H9 (cell line): ENCODE measurements at places on chromosomes 5 and 9. TPM values are rescaled to one million over a fixed set of nuclear protein-coding genes. Genes with fewer than 3 reads are reported as not detected.

DNA sequence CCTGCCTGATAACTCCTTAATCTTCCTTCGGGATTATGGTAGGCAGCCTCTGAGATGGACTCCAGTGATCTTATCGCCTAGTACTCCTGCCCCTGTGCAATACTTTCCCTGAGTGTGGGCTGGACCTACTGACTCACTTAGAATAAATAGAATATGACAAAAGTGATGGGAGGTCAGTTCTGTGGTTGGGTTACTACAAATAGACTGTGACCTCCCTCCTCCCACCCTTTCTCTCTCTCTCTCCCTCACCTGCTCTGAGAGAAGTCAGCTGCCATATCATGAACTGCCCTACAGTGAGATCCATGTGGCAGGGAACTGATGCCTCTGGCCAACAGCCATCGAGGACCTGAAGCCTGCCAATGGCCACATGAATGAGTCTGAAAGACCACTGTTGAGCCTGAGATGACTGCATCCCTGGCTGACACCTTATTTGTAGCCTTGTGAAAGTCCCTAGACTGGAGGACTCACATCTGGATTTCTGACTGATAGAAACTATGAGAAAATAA is 31.7 kb downstream of the NRG2 start:
- H3K36me3 ChIP-seq: no peaks in the 10 kb centered on the region
- H3K27me3 ChIP-seq: no peaks in the 10 kb centered on the region
- no peak overlapping the region for H3K4me3 ChIP-seq
- no peak overlapping the region for H3K27ac ChIP-seq
- no peak for DNase-seq

Gene C1QTNF3
- total RNA-seq: 1.1 TPM in 2 replicates

DNA sequence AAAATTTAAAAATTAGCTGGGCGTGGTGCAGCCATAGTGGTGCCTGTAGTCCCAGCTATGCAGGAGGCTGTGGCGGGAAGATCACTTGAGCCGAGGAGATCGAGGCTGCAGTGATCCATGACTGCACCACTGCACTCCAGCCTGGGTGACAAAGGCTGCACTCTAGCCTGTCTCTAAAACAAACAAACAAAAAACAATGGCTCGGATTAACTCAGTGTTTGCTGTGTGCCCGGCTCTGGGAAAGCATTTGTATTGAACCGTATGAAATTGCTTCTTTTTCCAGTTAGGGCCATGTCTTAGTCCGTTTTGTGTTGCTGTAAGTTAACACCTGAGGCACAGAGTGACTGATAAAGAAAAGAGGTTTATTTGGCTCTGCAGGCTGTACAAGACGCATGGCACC is 62.6 kb downstream of the CFAP77 start:
- H3K4me1 ChIP-seq: no peaks in the 10 kb centered on the region
- no peak overlapping the region for H3K27ac ChIP-seq
- no peaks in the 10 kb centered on the region for H3K36me3 ChIP-seq
- no peak for DNase-seq

Gene HMCN2
- 6.7 and 8.6 TPM in 2 replicates for total RNA-seq

DNA sequence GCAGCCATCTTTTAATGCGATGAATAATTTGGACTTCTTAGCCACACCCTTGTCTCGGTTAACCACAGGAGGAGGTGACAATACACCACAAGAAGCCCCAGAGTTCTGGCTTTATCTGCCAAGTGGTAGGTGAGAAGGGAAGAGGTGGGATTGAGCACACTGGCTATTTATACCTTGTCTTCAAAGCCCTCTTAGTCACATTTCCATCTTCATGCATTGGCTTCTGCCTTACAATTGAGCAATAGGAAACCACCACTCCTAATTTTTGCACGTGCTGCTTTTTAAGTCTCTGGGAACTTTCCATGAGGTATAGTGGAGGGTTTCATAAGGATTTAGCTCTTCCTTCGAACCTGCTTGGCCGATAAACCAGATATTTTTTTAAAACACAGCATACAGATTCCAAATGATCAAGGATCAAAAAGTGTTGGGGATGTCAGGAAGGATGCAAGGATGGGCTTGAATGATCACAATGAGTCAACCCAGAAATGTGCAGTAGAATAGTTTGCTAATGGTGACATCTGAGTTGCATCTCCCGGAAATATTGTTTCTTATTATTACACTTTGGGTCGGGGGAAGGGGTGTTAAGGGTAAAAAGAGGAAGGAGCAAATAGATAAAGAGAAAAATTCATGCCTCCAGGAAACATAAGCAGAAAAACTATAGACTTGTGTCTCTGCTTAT is 25.5 kb downstream of the PLAC8L1 start:
- H3K4me1 ChIP-seq: peaks cover 9% of the 10 kb centered on the region; the same call in 1 of the 2 replicates
- no peaks in the 10 kb centered on the region for H3K36me3 ChIP-seq
- H3K4me3 ChIP-seq: no peak overlapping the region
- no peak overlapping the region for H3K27ac ChIP-seq

DNA sequence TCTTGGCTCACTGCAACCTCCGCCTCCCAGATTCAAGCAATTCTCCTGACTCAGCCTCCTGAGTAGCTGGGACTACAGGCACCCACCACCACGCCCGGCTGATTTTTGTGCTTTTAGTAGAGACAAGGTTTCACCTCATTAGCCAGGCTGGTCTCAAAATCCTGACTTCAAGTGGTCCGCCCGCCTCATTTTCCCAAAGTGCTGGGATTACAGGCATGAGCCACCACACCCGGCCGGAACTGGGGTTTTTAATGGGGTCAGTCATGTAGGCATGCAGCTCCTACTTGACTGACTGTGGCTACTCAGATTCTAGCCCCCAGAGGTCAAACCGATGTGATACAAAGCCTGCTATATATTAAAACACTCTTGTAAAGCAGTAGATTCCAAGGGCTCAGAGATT is 631.7 kb downstream of the MAT2B start:
- no peak overlapping the region for H3K4me3 ChIP-seq
- no peaks in the 10 kb centered on the region for H3K4me1 ChIP-seq
- H3K27ac ChIP-seq: no peak overlapping the region
- H3K36me3 ChIP-seq: peaks cover 10% of the 10 kb centered on the region

DNA sequence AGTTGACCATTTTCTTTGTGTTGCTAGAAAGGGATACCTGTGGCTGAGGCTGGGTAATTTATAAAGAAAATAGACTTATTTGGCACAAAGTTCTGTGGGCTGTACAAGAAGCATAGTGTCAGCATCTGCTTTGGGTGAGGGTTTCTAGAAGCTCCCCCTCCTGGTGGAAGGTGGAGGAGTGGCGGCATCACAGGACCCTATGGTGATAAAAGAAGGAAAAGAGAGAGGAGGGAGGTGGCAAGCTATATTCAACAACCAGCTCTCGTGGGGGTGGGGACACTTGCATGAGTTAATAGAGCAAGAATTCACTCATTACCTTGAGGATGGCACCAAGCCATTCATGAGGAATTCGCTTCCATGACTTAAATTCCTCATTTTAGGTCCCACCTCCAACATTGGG is 2041.4 kb upstream of the CDH9 start:
- DNase-seq: peak; percentile 63
- no peak overlapping the region for H3K27ac ChIP-seq
- H3K4me1 ChIP-seq: no peaks in the 10 kb centered on the region
- H3K4me3 ChIP-seq: no peak overlapping the region
- no peaks in the 10 kb centered on the region for H3K36me3 ChIP-seq

DNA sequence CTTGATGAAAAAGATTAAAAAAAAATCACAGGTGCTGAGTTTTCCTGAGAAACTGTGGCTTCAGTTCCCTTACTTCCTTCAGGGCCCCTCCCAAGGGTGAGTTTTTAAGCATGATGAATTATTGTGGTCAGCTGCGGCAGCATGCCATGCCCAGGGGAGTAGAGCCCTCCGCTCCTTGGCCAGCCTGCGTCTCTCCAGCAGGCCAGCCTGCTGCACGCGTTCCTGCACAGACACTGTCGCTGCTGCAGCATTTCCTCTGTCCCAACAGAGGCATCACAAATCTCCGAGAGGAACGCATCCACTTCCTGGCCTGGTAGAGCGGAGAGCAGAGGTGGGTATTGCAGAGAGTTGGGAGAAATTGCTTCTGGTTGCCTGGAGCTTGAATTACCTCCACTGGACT is 26.1 kb upstream of the GLRA1 start:
- no peak overlapping the region for H3K4me3 ChIP-seq
- no peaks in the 10 kb centered on the region for H3K27me3 ChIP-seq
- DNase-seq: no peak
- no peaks in the 10 kb centered on the region for H3K36me3 ChIP-seq

DNA sequence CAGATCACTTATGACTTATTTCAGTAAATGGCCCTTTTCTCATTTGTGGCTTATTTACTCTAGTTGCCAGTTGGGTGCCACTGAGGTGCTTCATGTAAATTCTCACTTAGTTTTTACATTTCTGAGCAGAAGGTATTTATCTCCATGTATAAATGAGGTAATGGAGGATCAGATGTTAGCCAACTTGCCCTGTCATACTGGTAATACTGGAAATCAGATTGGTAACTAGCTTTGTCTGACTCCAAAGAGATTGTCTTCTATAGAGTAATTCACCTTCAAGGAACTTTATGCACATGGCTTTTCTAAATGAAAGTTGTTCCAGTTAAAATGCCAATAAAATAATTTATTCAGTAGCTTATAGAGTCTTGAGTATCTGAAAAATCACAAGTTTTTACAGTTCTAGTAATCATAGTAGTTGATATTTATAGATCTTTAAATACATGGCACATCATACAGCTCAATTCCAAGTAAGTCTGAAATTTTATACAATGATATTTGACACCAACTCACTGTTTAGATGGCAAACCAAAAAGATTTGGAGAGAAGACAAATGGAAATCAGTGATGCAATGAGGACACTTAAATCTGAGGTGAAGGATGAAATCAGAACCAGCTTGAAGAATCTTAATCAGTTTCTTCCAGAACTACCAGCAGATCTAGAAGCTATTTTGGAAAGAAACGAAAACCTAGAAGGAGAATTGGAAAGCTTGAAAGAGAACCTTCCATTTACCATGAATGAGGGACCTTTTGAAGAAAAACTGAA is 28.8 kb downstream of the RAB14 start:
- H3K36me3 ChIP-seq: peaks cover 48% of the 10 kb centered on the region
- no peaks in the 10 kb centered on the region for H3K4me1 ChIP-seq
- H3K27me3 ChIP-seq: no peaks in the 10 kb centered on the region
- H3K4me3 ChIP-seq: no peak overlapping the region
- DNase-seq: no peak

Gene TLE1
- 75.1 and 79.3 TPM in 2 replicates for total RNA-seq

Gene IL13
- not detected in 2 replicates for total RNA-seq

Gene UGT3A2
- total RNA-seq: 13.4 and 13.7 TPM in 2 replicates

- no peak for DNase-seq
- H3K27ac ChIP-seq: no peak overlapping the region
- H3K27me3 ChIP-seq: no peaks in the 10 kb centered on the region; the same call in 1 of the 2 replicates
- H3K4me3 ChIP-seq: no peak overlapping the region
- H3K4me1 ChIP-seq: no peaks in the 10 kb centered on the region
- no peaks in the 10 kb centered on the region for H3K36me3 ChIP-seq
Measured at GRCh38 chr9:98429613-98430012, 174.2 kb upstream of the TBC1D2 start.

DNA sequence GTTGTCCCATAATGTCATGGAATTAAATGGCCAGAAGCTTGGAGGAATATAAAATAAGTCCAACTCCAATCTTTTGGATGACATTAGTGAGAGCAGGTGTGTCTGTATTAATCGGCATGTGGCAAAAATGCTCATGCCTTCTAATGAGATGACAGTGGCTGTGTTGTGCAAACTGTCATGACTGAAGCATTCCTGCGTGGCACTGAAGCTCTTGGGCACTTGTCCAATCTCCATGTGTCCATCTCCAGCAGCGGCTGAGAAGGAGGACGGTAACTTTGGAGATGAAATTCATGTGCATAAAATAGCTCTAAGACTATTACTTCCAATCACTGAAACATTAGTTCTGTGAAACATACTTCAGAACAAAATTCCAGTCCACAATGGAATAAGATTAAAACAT is 697.5 kb upstream of the GRAMD2B start:
- DNase-seq: no peak
- no peaks in the 10 kb centered on the region for H3K4me1 ChIP-seq
- H3K27ac ChIP-seq: no peak overlapping the region
- no peak overlapping the region for H3K4me3 ChIP-seq
- peaks cover 4% of the 10 kb centered on the region; the same call in 1 of the 3 replicates for H3K36me3 ChIP-seq

Gene PCDHB16
- total RNA-seq: 6.5 and 8.0 TPM in 2 replicates

GRCh38 chr9:27124151-27124550 is 15.1 kb downstream of the TEK start:
- H3K27ac ChIP-seq: no peak overlapping the region

- no peak overlapping the region for H3K27ac ChIP-seq
- DNase-seq: no peak
- H3K27me3 ChIP-seq: no peaks in the 10 kb centered on the region
- H3K4me3 ChIP-seq: no peak overlapping the region
Measured at GRCh38 chr5:146944764-146945616, 66.4 kb upstream of the PPP2R2B start.

DNA sequence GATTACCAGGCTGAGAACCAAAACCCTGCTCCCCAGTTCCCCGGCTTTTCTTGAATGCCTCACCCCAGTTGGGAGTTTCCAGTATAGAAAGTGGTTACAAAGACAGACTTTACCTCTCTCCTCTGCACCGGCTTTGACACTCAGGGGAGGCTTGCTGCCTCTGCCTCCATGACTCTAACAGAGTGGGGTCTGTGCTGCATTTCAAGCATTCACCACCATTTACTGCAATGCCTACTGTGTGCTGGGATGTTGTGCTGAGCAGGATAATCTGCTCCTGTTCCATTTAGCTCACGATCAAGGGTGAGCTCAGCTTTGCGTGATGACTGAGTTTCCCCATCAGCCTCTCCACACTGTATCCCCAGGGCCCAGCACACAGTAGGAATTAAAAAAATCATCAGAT is 39.9 kb upstream of the AKNA start:
- H3K27ac ChIP-seq: no peak overlapping the region
- no peak overlapping the region for H3K4me3 ChIP-seq
- no peaks in the 10 kb centered on the region; the same call in 1 of the 2 replicates for H3K27me3 ChIP-seq
- no peaks in the 10 kb centered on the region for H3K36me3 ChIP-seq
- 0 out of 2 replicates have a peak, but pooled peaks cover 2% of the 10 kb centered on the region for H3K4me1 ChIP-seq

DNA sequence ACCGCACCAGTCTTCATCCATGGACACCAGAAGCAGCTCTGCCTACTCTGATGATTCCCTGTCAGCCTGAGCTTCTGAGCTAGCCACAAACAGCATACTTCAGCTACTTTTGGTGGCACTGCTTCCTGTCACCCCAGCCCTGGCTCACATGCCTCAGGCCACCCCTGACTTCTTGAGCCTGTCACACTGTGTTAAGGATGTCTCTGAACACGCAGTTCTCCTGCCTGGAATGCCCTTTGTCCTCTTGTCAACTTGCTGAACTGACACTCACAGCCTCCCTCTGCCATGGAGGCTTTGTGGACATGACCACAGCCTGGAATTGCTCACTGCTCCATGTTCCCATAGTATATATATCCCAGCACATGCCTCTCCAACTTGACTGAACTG is 7.2 kb downstream of the MACROH2A1 start:
- no peaks in the 10 kb centered on the region for H3K27me3 ChIP-seq
- no peak for DNase-seq
- H3K4me1 ChIP-seq: no peaks in the 10 kb centered on the region
- no peak overlapping the region for H3K27ac ChIP-seq
- peaks cover 14% of the 10 kb centered on the region for H3K36me3 ChIP-seq

DNA sequence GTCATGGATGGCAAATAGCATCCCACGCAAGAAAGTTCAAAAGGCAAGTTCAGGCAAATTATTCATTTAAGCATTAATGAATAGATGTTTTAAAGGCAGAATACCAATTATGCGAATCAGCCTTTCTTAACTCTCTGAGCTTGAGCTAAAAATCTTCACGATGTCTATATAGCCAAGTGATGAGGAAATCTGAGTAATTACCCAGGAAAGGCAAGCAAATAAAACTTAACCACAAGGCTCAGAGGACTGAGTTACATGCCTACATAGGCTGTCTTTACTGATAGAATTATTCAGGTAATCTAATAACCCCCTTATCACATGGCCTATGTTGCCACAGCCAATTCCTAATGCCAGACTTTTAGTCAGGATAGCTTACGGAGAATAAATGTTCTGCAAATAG is 120.8 kb upstream of the MTAP start:
- H3K4me1 ChIP-seq: peaks cover 3% of the 10 kb centered on the region; the same call in 1 of the 2 replicates
- H3K36me3 ChIP-seq: no peaks in the 10 kb centered on the region
- no peak for DNase-seq
- no peak overlapping the region for H3K4me3 ChIP-seq
